CD4-positive, alpha-beta T cell treated with Interleukin-15 for 4 hours (primary cell): ENCODE measurements at places on chromosomes 2 and 18.

- DNase-seq = no peak
These were observed 641.4 kb downstream of the IRS1 start for GRCh38 chr2:226158229-226158628.

GRCh38 chr18:50622865-50623393 lies 63.0 kb downstream of the MAPK4 start:
- DNase-seq = no peak

- DNase-seq = no peak
These were observed 787.2 kb downstream of the TDRD15 start for GRCh38 chr2:21910832-21911507.

GRCh38 chr2:141392517-141393213 lies 738.2 kb downstream of the LRP1B start:
- DNase-seq = no peak

DNA sequence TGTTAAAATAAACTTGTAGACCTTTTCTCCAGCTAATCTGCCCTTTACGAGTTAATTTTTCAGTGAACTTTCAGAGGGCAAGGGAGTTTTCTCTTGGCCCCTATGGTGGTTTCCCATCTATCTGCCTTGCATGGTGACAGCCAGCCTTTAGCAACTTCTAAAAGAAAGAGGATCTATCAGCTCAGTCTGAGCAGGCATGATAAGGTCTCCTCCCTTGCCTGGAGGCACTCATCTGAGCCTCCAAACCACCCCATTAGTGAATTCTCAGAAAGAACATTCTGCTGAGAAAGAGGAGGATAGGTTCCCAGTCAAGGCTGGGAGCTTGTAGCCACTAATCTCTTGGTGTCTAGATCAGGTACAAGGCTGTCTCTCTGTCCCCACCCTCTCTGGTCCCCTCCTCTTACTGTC lies 10.7 kb upstream of the GYPC start:
- no peak for DNase-seq

GRCh38 chr18:36104749-36105148 lies 24.4 kb downstream of the SLC39A6 start:
- DNase-seq = no peak

GRCh38 chr2:208906330-208906729 lies 499.7 kb downstream of the PTH2R start:
- no peak for DNase-seq
